ENCODE measurements at places on chromosomes 6 and 20.

DNA sequence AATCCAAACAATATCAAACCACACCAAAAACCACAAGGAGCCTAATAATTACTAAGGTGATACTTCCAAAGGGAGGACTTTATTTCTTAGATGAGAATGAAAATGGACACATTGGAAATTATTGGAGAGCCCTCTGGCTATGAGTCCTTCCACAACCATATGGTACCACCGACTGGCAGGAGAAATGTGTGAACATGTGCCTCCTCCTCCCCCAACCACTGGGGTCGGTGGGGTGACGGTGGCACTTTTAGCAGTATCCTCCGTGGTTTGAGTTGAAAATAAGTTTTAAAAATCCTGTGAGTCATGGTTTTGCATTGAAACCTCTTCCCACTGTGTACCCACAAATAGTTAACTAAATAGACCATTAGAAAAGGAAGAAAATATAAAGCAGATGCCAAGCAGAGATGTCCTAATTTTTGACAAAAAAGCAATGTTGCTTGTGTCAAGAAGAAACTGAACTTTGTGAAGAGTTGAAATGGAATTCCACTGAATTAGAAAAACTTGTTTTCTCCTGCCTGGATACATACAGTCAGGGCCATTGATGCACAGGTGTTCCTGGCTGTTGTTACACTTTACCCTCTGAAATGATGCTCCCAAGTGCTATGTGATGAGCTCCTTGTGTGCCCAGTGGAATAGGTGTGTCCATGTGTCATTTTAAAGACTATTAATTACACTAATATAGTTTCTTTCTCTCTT is 3.2 kb downstream of the EDN1 start:
- DNase-seq, result no peak

DNA sequence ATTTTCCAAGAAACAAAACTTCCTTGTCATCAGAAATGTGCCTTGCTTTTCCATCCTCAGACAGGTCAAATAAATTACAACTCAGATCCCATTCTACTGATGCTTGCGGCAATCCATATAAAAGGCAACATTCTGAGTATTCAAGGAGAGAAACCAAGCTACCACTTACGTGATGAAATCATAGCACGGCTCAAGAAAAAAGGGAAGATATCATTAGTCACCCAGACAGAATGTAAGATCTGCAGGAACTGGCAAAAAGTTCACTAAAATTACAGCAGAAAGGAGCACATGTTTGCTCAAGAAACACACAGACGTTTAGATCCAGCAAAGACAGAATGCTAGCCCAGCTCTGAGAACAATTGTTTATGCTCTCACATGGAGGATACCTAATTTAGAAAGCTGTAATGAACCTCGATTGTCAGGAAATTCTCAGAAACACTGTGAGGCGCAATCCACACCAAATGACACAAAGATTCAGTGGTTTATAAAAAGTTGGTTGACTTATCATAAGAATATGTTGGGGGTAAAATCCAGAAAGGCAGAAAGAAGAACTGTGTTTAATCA is 304.2 kb downstream of the ADGRG6 start:
- no peak for DNase-seq

DNA sequence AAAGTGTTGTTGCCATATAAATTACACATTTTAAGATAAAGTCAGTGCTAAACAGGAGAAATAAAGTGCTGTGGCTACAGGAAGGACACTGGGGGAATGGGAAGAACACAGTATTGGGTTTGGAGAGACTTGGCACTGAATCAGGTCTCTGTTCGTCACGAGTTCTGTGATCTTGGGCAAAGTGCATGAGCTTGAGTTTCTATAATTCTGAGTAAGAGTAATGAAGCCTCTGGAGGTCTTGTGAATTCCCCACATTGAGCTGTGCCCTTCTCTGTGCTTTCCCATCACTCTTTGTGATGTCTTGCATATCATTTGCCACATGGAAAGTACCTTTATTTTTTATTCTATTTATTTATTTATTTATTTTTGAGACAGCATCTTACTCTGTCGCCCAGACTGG is 16.8 kb upstream of the EEF1A1 start:
- no peak for DNase-seq

- no peak for DNase-seq
These were observed 585.3 kb upstream of the ARID1B start for GRCh38 chr6:156191895-156192294.

GRCh38 chr20:8272766-8273165 is 140.7 kb downstream of the PLCB1 start:
- no peak for DNase-seq

Data from caudate nucleus (tissue), 63 donors.